GM06990 (cell line): ENCODE measurements at places on chromosomes 5 and 9.

DNA sequence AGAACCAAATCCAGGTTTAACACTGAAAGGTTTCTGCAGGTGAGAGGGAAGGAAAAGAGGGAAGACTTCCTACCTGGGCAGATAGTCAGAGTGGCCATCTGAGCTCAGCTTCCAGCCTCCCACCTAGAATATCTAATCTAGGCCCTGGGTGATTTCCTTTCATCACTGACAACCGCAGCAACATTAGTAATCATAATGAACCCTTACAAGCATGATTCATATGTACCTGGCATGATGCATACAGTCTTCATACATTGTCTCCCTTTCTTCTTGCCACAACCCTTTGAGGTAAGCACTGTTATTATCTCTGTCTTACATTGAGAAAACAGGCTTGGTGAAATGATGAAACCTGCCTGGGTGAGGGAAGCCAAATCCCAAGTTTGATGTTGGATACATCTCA, 13.5 kb downstream of the AFAP1L1 start:
- no peak for DNase-seq

GRCh38 chr5:154472871-154473580, 5.0 kb downstream of the HAND1 start:
- DNase-seq, result no peak

DNA sequence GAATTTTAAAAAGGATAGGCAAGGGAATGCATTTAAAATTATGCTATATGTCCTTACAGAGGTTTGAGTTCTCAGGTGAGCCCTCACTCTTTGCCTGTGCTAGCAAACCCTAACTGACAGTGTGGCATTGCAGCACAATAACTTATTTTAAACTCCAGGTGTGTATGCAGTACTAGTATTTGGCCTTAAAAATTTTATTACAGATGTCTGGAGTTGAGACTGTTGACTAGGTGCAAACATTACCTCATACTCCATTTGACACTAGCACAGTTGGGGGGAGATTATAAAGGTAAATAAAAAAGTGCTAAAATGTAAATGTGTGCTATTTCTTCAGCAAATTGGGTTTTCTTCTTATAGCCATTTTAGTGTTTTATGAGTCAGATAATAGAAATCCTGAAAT, 407.7 kb downstream of the SH3GL2 start:
- no peak for DNase-seq

DNA sequence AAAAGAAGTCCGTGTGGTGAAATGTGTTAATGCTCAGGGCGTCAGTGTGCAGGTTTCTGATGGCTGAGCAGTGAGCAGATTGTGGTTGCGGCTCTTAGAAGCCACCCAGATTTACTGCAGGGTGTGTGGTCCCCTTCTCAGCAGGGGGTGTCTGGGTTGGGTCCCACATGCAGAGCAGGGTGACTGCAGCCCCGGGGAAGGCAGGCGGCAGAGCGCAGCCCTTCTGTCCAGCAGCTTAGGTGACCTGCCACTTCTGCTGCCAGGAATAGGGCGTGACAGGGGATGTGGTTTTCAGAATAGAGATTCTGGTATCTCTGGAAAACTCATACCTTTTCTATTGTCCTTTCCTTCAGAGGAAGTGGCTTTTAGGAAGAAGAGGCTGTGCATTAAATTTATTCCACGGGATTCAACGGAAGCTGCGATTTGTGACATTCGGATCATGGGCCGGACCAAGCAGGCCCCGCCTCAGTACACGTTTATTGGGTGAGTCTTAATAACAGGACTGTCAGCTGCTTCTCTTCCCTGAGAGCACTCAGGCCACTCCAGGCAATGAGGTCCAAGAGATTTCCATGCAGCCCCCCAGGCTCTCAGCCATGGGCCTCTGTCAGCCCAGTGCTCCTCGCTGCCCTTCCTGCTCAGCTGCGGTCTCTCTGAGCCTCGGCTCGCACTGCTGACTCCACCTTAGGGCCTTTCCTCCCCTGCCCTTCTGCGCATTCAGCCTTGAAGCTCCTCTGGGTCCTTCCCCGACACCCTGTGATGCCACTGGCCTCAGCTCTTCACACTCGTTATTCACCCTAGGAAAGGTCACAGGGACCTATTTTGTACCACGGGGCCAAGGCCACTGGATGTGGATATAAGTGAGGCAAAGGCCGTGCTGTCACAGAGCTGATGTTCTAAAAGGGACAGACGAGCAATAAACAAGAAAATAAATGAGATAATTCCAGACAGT, 65.4 kb downstream of the MVB12B start:
- DNase-seq, result no peak

DNA sequence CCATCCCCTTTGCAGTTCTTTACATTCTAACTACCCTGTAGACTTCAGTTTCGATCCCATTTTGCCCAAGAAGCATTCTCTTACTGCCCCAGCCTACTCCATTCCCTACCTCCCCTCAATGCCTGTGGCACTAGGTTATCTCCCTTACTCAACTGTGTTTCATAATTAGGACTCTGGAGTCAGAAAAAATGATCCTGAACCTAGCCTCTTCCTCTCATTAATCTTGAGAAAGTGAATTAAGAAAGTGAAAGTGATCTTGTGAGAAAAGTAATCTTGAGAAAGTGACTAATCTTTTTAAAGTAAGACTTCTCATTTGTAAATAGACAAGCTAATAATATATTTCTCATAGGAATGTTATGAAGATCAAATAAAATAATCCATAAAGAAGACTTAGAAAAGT, 444.0 kb upstream of the TRPC7 start:
- DNase-seq, result no peak

DNA sequence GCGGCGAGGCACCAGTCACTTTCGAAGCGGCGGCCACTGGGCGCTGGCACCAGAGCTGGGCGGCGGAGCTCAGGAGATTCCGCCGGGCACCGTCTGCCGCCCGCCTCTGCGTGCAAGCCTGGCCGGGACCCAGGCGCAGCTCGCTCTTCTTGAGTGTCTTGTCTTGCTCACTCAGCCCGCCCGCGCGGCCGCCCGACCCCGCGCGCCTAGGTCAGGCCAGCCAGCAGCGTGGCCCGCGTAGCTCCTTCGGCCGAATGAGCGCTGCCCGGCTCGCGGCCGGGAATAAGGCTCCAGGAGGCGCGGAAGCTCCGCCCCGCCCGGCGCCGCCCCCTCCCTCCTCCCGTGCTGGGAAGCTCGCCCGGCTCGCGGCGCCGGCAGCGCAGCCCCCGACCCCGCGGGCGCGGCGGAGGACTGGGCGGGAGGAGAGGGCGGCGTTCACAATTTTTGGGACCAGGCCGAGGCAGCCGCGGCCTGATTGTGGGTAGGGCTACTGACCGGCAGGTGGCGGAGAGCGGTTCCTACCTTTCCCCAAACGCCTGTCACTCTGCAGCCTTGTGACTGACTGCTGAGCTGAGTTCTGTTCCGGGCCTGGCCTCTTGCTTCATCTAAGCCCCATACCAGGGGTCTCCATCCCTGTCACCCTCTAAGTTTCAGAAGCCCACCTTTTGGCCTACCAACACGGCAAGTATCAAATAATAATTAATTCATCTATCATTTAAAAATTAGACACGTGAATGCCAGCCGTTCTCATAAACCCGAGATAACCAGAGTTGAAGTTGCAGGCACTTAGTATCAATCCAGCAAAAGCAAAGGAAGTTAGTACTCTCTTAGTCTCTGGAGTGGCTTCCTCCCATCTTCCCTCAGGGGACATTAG, at the start of gene HBEGF:
Gene HBEGF, minus strand, starts transcription at position 256 of the 874 bp plus-strand sequence. CDS start 275 bp downstream, outside the sequence.
- DNase-seq, result peak; percentile 72

DNA sequence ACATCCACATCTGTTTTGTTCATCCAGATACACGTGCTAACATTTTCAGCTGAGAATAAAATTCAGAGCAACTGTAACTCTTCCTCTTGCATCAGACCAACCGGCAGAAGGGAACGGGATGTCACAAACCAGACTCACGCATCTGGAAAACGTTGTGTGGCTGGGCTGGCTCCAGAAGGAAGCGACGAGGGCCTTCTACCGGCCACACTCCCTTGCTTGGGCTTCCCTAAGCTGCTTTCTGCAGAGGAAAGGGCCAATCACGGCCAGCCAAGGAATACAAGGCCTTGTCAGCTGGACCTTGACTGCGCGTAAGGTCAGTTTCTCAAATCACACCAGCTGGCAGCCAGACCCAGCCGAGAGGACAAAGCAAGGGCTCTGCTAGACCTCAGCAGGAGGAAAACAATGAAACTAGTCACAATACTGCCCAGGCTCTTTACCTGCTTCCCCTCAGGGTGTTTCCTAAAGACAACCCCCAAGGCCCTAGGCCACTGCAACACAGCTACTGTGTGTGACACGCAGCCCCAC, 106.1 kb downstream of the THBS4 start:
- DNase-seq, result no peak

- no peak for DNase-seq
Measured at GRCh38 chr5:43636076-43636475, 33.1 kb downstream of the NNT start.

GRCh38 chr5:151800532-151800931, 28.8 kb downstream of the G3BP1 start:
- DNase-seq, result no peak

GRCh38 chr9:114364134-114365041, 23.4 kb downstream of the AKNA start:
- DNase-seq, result peak; percentile 60

DNA sequence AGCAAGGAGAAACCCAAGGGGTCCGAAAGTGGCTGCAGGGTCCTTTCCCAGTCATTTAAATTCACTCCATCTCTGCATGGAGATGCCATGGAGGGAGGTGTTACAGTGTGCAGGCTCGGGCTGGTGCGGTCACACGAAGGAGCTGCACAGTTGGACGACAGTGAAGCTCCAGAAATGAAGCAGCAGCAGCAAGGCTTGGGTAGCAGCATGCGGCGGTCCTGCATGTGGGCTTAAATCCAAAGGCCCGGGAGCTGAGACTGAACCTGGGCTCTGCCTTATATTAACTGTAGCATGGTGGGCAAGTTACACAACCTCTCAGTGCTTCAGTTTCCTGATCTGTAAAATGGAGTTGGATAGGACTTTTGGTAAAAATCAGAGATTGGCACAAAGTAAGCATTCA, 51.4 kb downstream of the APBA1 start:
- DNase-seq, result no peak

DNA sequence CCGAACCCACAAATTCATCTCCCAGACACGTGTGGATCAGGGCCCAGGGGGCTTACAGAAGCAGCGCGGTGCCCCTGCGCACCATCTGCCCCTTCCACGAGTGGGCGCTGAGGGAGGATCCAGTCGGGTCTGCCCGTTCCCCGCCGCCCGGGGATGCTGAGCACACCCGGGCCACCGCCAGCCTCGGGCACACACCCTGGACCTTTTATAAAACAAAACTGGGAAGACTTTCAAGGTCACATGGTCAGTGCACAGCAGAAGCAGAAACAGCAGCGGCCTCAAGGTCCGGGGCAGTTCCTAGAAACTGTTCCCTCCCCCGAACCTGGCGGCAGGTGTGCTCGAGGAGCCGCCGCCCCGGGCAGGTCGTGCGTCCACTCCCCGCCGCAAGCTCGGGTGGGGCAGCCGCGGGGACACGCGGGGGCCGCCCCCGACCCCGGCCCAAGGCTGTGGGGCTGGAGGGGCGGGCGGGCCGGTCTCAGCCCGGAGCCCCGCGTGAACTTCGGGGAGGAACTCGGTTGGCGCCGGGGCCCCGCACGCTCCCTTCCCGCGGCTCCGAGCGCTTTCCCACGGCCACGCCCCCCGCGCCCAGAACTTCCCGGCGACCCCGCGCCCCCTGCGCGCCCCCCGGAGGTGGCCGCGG, 633 bp upstream of the PPP1R26 start:
- no peak for DNase-seq

GRCh38 chr5:53537711-53538110, 22.7 kb upstream of the NDUFS4 start:
- no peak for DNase-seq

- no peak for DNase-seq
Measured at GRCh38 chr9:84001621-84002020, 21.0 kb downstream of the RMI1 start.

DNA sequence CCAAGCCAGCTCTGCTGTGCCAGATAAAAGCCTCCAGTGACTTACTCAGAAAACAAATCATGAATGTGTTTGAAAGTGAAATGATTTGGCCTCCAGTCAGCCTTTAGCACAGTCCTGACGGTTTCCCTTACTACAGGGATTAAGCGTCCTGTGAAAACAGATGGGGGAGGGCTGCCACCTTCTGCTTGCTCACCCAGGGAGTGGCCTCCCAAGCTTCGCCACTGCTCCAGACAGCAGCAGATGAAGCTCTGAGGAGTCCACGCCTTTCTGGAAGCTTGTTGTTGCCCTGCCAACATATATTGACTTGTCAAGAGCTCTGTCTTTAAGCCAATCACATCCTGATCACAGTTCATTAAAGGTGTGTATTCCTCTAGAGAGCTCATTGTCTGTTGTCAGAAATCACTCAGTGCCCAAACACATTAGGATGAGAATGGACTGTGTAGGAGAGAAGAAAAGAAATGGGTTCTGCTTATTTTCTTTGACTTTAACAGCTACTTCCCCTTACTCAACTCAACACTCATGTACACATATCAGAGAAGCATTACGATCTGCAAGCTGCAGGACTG, 4.9 kb upstream of the FYB1 start:
- DNase-seq, result no peak

GRCh38 chr5:51468196-51468595, 84.9 kb downstream of the ISL1 start:
- no peak for DNase-seq

GRCh38 chr5:139638736-139639618, 9.2 kb upstream of the CXXC5 start:
- no peak for DNase-seq

DNA sequence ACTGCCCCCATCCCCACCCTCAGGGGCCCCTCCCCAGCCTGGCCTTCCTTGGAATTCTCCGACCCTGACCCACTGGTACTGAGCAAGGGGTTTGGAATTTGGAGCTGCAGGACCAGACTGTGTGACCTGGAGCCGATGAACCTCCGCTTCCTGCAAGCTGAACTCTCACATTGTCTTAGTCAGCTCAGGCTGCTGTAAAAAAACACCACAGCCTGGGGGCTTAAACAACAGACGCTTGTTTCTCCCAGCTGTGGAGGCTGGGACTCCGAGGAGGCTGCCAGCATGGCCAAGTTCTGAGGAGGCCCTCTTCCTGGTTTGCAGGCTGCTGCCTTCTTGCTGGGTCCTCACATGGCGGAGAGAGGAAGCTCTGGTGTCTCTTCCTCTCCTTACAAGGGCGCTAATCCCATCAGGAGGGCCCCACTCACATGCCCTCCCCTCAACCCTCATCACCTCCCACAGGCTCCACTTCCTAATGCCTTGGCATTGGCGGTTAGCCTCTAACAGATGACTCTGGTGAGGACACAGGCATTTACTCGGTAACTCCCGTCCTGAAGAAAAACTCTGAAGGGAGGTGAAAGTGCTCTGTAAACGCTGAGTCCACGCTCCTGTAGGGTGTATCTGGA, 42.4 kb downstream of the C5orf15 start:
- no peak for DNase-seq

DNA sequence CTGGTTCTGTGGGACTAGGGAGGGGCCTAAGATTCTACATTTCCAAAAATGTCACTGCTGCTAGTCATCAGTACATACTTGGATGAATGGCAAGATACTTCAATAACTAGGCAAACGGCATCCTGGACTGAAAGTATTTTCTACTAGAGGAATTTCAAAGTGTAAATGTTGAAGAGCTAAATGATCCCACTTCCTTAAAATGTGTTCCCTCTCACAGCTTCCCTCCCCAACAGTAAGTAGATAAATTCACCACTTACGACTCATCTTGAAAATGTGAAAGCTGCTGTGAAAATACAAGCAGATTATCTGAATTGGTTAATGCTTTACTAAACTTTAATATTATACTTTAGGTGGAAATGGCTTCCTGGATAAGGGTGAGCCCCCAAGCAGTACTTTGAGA, 1571.5 kb upstream of the WWC1 start:
- DNase-seq, result no peak
